ENCODE measurements at places on chromosomes 16 and 17.

DNA sequence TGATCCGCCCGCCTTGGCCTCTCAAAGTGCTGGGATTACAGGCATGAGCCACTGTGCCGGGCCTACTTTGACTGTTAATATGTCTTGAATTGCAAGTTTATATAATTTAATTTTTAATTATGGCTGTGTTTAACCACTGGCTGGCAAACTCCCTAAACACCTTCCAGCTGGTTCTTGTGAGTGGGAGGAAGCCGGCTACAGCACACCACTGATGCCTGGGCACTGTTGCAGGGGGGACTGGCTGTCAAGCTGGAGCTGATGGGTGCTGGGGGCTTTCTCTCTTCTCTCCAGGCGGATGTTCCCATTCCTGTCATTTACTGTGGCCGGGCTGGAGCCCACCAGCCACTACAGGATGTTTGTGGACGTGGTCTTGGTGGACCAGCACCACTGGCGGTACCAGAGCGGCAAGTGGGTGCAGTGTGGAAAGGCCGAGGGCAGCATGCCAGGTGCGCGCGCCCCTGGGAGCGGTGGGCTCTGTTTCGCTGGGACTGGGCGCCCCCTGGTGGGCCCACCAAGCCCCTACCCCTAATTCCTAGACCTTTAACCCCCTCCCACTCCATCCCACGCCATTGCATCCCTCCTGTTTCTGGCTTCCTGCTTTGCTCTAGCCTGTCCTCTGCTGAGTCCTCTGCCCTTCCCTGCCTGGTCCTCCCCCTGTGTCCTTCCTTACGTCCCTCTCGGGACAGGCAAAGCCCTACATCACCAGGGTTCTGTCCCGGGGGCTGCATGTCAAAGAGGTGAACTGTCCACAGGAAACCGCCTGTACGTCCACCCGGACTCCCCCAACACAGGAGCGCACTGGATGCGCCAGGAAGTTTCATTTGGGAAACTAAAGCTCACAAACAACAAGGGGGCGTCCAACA is 9.5 kb downstream of the TBX21 start:
- DNase-seq: no peak

DNA sequence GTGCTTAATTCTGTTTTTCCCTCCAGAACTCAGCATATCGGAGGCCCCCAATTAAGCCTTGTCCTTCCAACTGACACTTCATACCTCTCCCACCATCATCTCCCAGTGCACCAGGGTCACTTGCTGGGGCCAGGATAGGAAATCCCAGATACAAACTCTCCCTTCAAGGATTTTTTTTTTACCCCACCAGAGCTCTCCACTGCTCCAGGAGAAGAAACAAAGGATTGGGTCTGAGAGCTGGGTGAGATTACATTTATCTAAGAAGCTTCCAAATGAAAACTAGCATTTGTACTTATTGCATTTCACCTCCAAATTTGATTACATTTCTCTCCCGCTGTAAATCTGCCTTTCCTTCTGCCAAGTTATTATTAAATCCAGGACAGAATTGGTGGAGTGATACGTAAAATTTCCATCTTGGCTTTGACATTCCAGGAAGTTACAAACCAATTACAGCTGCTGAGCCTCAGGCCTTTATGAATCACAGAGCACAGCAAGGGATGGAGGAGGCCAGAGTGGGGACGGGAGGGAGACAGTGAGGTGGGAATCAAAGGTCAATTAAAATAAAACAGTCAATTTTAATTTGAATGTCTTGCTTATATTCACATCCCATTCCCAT is 123.5 kb downstream of the USP31 start:
- no peak for DNase-seq

DNA sequence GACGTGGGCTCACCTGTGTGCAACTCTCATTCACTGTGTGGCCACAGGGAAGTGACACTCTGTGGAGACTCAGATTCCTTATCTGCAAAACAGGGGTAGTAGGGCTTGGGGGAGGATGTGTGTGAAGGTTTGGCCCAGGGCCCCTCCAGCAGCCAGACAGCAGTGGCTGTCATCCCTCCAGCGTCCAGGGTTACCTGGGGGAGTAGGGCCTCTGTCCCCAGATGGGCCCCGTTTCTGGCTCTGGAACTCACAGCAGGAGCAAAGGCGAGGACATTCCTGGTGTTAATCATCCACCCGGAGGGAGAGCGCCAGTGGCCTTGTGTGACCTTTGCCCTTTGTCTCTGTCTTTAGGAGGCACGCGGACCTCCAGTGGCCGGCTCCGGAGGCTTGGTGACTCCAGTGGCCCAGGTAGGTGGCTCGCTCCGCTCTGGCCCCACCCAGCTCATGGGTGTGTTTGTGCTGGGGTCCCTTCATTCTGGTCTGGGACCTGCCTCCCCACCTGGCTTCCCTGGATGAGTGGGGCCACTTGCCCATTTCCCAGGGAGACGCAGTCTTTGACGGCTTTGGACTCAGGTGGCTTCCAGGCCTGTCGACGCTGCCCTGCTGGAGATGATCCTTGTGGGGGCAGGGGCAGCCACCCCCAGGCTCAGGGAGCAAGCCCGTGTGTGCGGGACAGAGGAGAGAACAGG is 166.2 kb downstream of the SEC14L1 start:
- DNase-seq: no peak

DNA sequence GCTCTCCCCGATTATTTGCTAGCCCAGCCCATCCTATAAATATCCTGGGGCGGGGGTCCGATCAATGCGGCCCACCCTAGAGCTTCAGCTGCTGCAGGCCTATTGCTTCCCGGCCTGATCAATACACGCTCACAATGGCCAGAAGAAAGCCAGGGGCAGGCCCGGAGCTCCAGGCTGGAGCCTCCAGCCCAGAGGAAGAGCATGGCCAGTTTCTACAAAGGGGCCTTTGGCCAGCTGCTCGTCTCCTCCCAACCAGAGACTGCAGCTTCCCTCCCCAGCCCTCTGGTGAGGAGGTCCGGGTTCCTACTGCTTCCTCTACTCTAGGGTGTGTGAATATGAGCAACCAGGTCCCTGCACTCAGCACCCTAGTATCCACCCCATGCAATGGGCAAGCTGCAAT is 36.7 kb downstream of the SALL1 start:
- no peak for DNase-seq

DNA sequence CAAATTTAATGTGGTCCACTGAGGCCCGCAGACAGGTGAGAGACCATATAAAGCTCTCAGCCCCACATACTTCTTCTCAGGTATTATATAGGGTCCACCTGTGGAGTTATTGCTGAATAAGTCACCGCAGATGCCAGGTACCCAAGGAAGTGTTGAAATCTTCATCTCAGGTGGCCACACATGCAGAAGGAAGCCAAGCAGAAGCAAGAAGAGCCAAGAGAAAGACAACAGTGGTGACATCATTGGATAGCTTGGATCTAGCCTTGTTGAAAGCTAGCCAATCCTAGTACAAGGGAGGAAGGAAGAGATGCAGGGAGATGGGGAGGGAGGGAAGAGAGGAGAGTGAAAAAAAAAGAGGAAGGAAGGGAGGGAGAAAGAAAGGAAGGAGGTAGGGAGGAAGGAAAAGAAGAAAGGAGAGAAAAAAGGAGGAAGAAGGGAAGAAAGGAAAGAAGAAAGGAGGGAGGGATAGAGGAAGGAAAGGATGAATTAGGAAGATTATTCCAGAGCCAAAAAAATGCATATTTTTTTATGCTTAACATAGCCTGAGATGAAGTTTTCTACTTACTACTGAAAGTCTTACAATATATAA is 12.5 kb downstream of the ADAMTS18 start:
- DNase-seq: no peak

- DNase-seq: no peak
Measured at GRCh38 chr16:60087530-60087929, 1353.4 kb upstream of the GOT2 start.

DNA sequence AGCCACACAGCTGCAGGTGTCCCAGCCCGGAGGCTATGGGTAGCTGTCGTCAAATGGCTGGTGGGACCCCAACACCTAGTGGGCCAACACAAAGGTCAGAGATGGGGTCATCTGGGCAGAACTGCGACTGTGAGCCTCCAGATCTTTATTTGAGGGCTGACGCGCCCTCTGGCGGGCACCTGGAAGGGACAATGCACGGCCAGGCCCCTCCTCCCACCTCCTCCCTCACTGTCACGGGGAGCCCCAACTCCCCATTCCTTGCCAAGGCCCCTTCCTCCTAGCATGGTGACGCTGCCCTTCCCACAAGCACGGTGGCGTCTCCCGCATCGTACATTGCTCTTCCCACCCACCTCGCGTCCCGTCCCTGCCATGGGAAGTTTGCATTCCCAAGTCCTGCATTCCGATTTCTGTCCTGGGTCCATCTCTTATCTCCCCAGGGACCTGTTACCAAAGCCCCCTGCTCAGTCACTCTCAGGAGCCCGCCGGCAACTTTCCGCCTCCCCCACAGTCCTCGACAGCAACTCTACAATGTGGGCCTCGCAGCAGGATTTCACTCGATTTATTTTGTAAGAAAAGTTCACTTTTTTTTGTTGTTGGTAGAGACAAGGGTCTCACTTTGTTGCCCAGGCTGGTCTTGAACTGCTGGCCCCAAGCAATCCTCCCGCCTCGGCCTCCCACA is 1.0 kb downstream of the TLE7 start:
- DNase-seq: no peak

DNA sequence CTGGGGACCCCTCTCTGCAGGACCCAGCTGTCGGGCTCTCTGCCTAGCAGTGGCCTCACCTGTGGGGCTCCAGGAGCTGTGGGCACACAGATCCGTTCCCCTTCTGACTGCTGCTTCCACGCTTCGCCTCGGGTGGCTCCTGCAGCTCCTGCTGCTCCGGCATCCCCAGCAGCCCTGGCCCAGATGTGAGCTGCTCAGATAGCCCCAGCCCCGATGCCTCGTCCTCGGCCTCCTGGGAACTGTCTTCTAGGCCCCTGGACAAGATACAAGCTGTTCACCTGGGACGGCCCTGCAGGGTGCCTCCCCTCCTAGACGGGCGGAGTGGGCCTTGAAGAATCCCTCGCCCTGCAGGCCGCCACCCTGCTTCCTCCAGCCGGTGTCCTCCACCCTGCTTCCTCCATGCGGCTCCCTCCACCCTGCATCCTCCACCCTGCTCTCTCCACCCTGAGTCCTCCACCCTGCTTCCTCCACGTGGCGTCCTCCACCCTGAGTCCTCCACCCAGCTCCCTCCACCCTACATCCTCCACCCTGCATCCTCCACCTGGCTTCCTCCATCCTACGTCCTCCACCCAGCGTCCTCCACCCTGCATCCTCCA is 11.0 kb downstream of the EMC6 start:
- no peak for DNase-seq

GRCh38 chr16:51119556-51119955 is 31.5 kb downstream of the SALL1 start:
- DNase-seq: no peak
